SK-MEL-5 (cell line): ENCODE measurements at places on chromosomes 13 and 19.

- no peak for DNase-seq
Measured at GRCh38 chr13:40598569-40598968, 67.9 kb downstream of the FOXO1 start.

- no peak for DNase-seq
Measured at GRCh38 chr19:7600721-7601120, 5.1 kb downstream of the CAMSAP3 start.

DNA sequence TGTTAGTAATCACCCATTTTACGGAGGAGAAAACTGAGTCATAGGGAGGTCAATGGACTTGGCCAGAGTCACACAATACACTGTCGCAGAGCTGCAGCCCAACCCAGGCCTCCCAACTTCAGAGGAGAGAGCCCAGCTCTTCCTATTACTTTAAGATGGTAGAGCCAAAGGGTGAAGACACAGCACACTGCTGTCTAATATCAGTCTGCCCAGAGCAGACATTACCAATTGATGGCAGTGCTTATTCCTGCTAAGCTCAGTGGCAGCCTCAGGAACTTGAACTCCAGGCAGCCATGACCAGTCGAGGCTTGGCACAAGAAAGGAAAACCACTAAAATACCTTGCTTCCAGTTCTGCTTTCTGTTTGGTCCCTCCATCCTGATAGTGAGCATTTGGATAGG, 18.4 kb downstream of the TMEM150B start:
- no peak for DNase-seq

DNA sequence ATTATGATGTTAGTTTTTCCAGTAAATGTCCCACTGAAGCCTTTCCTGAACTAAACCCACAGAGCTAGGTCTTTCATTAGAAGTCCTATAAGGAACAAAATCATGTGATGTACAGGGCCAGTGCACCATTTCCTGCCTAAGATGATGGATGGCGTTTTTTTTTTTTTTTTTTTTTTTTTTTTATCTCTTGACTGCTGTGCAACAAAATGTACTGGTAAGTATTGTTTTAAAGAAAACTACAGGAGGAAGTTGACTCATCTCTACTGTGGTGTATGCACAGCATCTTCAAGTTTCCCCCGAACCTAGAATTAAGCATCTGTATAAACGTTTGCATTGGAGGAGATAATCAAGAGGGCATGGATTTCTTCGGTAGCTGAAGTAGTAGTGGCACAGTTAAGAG, 197.5 kb downstream of the NBEA start:
- DNase-seq: no peak

DNA sequence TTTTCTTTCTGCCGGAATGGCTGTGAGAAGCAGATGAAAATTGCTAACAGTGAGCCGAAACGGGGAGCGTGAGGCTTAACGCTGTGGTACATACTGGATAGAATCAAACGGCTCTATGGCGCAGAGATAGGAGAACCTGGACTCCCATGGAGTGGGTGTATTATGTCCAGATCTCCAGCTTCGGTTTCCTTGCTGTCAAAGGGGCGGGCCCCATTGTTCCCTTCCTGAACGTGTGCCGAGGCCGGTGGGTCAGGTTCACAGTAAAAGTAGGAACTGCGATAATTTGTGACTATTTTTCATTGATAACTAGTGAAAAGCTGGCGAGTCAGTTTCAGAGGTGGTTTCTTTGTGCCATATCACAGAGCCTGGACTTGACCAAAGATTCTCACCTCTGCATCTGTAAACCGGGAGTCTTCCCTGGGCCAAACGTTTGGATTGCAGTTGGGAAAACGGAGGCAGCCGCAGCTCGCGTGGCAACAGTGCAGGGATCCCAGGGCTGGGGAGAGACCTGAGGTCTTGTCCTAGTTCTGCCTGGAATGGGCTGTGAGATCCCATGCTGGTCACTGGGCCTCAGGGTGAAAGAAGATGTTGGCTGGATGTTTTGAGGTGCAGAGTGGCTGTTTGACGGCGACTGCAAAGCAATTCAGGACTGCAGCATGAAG, 752 bp downstream of the RPL18A start:
- no peak for DNase-seq

GRCh38 chr13:37729876-37730275, 131.3 kb upstream of the POSTN start:
- no peak for DNase-seq

DNA sequence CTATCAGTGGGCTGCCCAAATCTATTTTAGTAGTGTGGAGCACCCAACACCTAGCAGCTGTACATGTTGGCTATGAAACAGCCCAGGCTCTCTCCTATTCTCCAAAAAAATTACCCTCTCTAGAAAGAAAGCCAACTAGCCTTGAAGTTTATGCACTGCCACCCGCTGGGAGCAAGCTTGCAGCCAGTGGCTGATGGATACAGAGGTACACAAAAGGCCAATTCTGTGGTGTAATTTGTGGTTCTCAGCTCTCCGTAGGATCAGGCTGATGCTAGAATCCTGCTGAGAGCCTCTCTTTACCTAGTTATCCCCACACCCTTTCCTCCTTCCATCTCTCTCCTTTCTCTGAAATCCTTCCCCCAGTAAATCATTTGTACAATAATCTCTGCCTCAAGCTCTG, 1120.7 kb downstream of the DIAPH3 start:
- DNase-seq: peak; percentile 44

- DNase-seq: peak; percentile 60
Measured at GRCh38 chr19:29845574-29846176, 33.9 kb downstream of the CCNE1 start.

DNA sequence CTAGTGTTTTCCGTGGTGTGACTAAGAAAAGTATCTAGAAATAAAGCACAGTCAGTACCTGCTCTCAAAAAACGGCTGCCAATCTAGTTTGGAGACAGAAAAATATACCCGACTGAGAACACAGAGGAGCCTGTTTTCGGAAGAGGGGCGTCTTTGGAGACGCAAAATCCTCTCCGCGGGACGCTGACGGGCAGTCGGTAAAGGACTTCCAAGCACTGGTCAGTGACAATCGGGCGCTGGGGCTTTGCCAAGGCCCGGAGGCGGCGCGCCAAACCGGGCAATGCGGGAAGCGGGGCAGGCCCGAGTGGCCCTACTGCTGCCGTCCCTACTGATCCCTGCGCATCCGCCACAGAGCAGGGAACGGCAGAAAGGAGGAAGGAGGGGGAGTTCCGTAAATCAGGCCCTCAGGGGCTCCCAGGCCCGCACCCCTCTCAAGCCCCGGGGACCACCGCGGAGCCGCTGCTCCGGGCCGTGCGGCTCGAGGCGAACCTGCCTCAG, 588 bp upstream of the DPY19L3 start:
- peak; percentile 23 for DNase-seq

GRCh38 chr13:106819413-106820180, 251.7 kb upstream of the ARGLU1 start:
- DNase-seq: no peak

DNA sequence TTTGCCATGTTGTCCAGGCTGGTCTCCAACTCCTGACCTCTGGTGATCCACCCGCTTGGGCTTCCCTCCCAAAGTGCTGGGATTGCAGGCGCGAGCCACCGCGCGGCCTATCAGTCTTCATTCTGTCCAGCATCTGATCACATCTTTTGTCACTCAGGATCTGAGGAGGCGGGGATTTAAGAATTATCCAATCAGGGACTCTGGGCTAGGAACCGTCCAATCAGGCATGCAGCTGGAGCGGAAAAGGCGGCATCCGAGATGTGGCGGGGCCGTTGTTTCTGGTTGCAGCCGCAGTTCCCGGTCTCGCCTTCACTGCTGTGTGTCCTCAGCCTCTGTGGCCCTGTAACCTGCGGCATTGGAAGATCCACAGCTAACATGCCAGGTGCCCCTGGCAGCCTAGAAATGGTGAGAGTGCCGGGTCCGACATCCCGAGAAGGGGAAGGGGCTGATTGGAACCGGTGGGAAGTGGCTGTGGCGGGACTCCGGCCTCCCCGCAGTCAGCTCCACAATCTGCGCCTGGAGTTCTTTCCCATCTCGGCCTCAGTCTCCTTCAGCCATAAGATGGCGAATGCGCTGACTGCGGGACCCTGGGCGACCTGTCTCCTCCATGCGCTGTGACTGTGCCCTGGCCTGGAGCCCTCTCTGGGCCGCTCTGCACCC, at the start of gene ZNF729:
Gene ZNF729 (plus strand): TSS at position 291 of the 660 bp plus-strand sequence. CDS start 85 bp downstream, at position 376.
- no peak for DNase-seq

DNA sequence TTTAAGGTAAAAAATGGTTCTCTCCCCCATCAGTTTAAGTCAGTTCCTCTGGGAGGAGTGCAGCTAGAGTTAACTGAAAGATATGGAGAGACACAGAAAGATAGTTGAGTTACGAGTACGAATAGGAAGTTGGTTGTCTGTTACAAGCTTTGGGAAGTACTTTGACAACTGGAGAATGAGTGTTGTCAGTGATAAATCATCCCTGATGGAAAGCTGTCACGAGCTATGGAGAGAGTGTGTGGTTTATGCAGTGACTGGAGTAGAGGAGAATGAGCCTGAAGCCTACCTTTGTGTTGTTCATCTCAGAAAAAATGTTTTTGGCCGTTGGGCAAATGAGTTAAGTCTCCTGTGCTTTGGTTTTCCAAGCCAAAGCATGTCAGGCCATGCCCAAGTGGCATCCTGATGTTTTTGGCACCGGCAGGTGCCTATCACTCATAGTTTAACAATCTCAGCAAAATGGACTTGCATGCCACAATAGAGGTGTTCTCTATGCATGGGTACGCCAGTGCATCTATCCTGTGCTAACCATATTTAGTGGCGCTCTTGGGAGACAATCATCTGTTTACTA, 350.2 kb downstream of the IRS2 start:
- DNase-seq: no peak

GRCh38 chr13:99980824-99981734, 505 bp upstream of the ZIC2 start:
- DNase-seq: peak; percentile 67

- DNase-seq: no peak
Measured at GRCh38 chr19:50322931-50323781, 6.0 kb downstream of the KCNC3 start.

DNA sequence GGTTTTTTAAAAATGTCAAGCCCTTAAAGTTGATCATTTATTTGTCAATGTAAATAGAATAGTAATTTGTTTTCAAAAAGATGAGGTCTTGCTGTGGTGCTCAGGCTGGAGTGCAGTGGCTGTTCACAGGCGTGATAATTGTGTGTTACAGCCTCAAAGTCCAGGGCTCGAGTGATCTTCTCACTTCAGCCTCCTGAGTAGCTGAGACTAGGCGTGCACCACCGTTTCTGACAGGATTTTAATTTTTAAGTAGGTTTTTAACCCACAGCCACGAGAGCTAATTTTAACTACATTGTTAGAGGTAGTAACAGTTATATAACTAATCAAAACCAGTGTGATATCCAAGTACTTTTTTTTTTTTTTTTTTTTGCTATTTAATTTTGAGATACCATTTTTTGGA, 43.1 kb downstream of the CNMD start:
- DNase-seq: no peak
